ENCODE measurements at places on chromosomes 5 and 9. TPM values are rescaled to one million over a fixed set of nuclear protein-coding genes. Genes with fewer than 3 reads are reported as not detected.

- no peak overlapping the region for H3K4me3 ChIP-seq
- DNase-seq, result no peak
- H3K36me3 ChIP-seq, result no peaks in the 10 kb centered on the region
- peaks cover 8% of the 10 kb centered on the region for H3K27me3 ChIP-seq
- no peak overlapping the region for H3K27ac ChIP-seq
Observed at GRCh38 chr5:151251001-151251551, 1.9 kb upstream of the GM2A start.

- no peak for DNase-seq
- no peaks in the 10 kb centered on the region for H3K27me3 ChIP-seq
- no peak overlapping the region for H3K27ac ChIP-seq
- H3K36me3 ChIP-seq, result peaks cover 11% of the 10 kb centered on the region
- no peaks in the 10 kb centered on the region for H3K4me1 ChIP-seq
Observed at GRCh38 chr5:665541-665955, 27.6 kb downstream of the TPPP start.

DNA sequence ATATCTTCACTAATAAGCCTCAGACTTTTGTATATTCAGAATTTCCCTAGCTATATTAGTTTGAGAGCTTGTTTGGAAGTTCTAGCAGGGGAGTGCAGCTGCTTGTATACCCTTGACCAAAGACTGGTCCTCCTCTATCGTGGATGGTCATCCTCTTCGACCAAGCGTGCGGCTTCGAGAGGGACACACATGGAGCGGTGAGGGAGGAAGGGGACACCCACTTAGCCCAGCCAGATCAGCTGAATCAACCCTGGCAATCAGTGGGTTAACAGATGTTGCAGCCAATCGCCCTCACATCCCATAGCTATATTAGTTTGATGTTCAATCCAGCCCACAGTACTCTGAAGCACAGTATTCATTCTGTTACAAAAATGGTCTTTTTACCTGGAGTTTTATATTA lies 3.2 kb downstream of the CAVIN4 start:
- peaks cover 1% of the 10 kb centered on the region for H3K36me3 ChIP-seq
- H3K27me3 ChIP-seq, result no peaks in the 10 kb centered on the region
- H3K4me1 ChIP-seq, result peaks cover 27% of the 10 kb centered on the region
- no peak overlapping the region for H3K27ac ChIP-seq

DNA sequence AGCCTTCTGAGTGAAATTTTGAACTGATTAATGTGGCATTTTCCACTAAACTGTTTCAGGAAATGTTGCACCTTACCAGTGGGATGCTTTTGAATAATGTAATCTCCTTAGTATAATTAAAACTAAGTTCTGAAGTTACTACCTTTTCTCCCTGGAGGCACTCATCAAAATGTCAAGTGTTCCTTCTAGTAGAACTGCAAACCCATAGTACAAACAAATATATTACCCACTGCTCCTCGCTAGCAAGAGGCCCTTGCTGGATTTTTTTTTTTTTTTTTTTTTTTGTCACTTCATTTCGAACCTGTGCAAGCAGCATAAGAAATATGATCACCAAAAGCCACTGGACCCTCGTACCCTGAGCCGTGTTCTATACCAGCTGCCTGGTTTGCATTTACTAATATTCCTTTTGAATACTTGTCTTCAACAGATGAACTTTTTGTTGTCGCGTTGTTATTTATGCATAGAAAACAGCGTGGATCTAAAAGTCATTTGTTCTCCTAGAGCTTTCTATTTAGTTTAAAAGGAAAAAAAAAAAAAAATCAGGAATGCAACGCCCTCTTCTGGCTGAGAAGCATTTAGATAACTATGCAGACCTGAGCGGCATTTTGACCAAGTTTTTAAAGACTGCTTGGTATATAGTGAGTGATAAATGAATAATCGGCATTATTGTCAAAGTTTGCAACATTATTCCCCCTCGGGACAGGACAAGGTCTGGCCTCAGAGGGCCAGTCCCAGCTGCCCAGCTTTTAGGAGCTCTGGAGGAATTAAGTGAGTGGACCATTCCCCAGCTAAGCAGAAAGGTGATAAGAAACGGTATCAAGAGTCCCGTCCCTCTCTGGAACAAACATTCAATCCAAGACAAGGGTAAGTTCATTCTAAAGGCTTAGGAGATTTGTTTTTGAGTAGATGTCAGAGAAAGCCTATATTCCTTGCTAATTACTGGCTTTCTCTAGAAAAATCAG lies 162.5 kb upstream of the KIF2A start:
- peak overlapping the region; percentile 94 for H3K27ac ChIP-seq
- no peaks in the 10 kb centered on the region for H3K36me3 ChIP-seq
- no peak for DNase-seq
- H3K4me1 ChIP-seq, result peaks cover 37% of the 10 kb centered on the region
- peak overlapping the region; percentile 38 for H3K4me3 ChIP-seq

DNA sequence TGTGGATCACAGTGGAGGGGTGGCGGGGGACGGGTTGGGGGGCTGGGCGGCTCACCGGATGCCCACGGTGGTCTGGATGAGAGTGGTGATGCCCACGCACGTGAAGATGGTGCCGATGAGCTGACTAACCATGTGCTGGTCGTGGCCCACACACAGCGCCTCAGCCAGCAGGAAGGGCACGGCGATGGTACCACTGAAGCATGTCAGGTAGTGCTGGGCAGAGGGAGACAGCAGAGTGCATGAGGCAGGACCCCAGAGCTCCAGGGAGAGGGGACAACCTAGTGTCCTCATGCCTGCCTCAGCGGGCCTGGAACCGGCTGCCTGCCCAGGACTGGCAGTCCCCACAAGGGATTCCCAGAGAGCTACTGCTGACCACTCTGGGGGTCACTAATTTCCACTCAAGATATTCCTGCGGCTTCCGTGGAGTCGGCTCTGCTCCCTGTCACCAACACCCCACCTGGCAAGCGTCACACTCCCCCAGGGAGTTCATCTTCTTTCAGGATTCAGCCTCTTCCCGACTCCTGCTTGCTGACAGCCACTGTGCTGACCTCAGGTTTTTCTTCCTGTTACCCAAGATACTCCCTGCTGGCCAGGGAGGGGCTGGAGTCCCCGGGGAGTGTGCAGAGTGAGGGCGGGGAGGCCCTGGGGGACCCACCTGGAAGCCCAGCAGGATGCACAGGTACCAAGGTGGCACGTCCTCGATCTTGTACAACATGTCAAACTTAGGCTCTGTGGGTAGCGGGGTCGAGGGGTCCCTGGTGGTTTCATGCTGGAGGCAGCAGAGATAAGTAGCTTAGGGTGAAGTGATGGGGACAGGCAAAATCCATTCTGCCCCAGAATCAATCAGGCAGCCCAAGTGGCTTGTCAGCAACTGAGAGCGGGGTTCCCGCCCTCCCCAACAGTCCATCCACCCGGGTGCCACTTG lies 998 bp downstream of the SLC23A1 start:
- H3K4me3 ChIP-seq, result no peak overlapping the region
- no peaks in the 10 kb centered on the region for H3K27me3 ChIP-seq
- no peaks in the 10 kb centered on the region for H3K4me1 ChIP-seq
- peak; percentile 79 for DNase-seq
- H3K36me3 ChIP-seq, result no peaks in the 10 kb centered on the region

- peaks cover 50% of the 10 kb centered on the region for H3K4me1 ChIP-seq
- DNase-seq, result no peak
- no peaks in the 10 kb centered on the region for H3K27me3 ChIP-seq
Observed at GRCh38 chr9:95081998-95082397, 235.5 kb downstream of the FANCC start.

DNA sequence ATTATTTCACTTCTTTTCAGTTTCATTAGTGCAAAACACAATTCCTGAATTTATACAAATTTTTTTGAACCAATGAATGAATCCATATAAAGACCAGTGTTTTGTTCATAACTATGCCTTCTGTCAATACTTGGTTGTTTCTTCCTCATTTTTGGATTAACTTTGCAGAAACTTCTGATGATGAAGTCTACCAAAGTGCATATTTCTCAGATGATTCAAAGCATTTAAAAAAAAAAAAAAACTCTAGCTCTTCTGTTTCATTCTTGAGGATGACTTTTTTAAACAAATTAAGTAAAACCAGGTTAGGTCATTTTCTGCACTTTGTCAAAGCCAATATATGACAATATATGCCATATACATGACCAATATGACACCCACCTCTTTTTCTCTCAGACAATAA lies 92.6 kb downstream of the CHSY3 start:
- no peak overlapping the region for H3K4me3 ChIP-seq
- DNase-seq, result no peak
- peaks cover 4% of the 10 kb centered on the region for H3K36me3 ChIP-seq
- peaks cover 22% of the 10 kb centered on the region for H3K4me1 ChIP-seq
- no peaks in the 10 kb centered on the region for H3K27me3 ChIP-seq
- H3K27ac ChIP-seq, result peak overlapping the region; percentile 37

DNA sequence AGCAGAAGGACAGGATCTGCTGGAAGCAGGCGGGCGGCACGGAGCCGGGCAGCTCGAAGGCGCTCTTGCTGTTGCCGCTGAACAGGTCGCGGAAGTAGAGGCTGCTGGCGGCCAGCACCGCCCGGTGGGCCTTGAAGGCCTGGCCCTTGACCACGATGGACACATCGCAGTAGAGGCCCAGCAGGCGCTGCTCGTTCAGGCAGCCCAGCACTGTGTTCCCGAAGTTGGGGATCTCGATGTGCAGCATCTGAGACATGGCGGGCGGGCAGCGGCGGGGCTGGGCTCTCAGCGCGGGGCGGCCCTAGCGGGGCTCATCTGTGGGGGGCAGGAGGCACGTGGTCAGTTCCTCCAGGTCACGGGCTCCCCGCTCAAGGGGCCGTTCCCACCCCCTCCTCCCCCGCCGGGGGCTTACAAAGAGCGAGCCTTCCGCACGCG lies 44.8 kb downstream of the NACC2 start:
- no peak overlapping the region for H3K27ac ChIP-seq
- DNase-seq, result no peak
- H3K36me3 ChIP-seq, result no peaks in the 10 kb centered on the region
- H3K4me3 ChIP-seq, result no peak overlapping the region
- H3K4me1 ChIP-seq, result peaks cover 39% of the 10 kb centered on the region

PCAT7 gene
- total RNA-seq, result 10.2 TPM

DNA sequence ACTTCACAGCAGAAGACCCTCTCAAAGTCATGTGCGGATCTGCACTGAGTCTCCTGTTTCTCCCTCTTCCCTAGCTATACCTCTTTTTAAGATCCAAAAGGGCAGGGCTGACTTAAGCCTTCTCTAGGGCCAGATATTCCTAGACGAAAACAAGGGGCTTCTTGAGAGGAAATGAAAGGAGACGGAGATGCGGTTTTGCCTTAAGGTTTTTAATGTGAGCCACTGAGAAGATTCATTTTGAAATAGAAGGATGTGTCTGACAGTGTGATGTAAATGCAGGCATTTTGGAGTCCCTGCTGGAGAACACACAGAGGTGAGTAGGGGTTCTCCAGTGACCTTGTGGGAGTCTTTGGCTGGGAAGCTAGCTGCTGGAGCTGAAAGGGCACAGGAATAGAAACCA lies 15.6 kb upstream of the IL12B start:
- peaks cover 4% of the 10 kb centered on the region for H3K4me1 ChIP-seq
- H3K4me3 ChIP-seq, result no peak overlapping the region
- no peak for DNase-seq
- peaks cover 4% of the 10 kb centered on the region for H3K36me3 ChIP-seq
- H3K27ac ChIP-seq, result no peak overlapping the region

GRCh38 chr9:135136481-135136880 lies 49.0 kb downstream of the OLFM1 start:
- H3K4me1 ChIP-seq, result no peaks in the 10 kb centered on the region
- H3K27me3 ChIP-seq, result peaks cover 7% of the 10 kb centered on the region
- H3K4me3 ChIP-seq, result no peak overlapping the region
- H3K36me3 ChIP-seq, result no peaks in the 10 kb centered on the region

GRCh38 chr5:172892713-172893112 lies 58.7 kb downstream of the ERGIC1 start:
- peak overlapping the region; percentile 17 for H3K27ac ChIP-seq
- H3K27me3 ChIP-seq, result no peaks in the 10 kb centered on the region
- no peak overlapping the region for H3K4me3 ChIP-seq

DNA sequence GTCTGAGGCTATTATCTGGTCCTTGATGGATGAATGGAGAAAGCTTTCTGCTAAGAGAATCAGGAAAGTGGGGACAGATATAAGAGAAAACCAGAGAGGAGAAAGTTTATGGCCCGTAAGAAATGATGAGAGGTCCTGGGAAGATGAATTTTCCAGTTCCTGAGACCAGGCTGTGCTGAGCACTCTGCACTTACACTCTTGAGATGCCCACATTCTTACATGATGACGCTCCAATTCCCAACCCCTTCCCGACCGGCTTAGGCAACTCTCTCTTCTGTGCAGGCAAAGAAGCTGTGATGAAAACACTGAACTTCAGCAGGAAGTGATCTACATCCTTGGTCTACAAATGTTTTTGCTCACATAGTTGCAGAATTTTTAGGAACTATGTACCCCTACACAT lies 417.0 kb downstream of the ARHGEF28 start:
- DNase-seq, result no peak
- H3K27ac ChIP-seq, result peak overlapping the region; percentile 17
- peaks cover 38% of the 10 kb centered on the region for H3K4me1 ChIP-seq
- no peaks in the 10 kb centered on the region for H3K36me3 ChIP-seq
- H3K4me3 ChIP-seq, result no peak overlapping the region

NRARP gene
- total RNA-seq, result 6.7 TPM

GRCh38 chr5:51399643-51400006 lies 16.4 kb downstream of the ISL1 start:
- no peak overlapping the region for H3K4me3 ChIP-seq
- no peak overlapping the region for H3K27ac ChIP-seq
- DNase-seq, result no peak
- no peaks in the 10 kb centered on the region for H3K36me3 ChIP-seq
- peaks cover 67% of the 10 kb centered on the region for H3K27me3 ChIP-seq

DNA sequence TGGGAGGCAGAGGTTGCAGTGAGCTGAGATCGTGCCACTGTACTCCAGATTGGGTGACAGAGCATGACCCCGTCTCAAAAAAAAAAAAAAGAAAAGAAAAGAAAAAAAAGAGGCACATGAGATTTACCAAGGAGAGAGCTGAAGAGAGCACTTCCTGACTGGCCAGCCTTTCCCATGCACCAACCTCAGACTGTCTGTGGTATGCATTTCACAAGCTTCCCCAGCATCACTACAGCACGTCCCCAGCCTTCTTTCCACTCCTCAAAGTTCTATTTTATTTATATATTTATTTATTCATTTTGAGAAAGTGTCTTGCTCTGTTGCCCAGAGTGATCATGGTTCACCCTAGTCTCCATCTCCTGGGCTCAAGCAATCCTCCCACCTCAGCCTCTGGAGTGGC lies 13.6 kb upstream of the FUBP3 start:
- no peaks in the 10 kb centered on the region for H3K36me3 ChIP-seq
- H3K4me3 ChIP-seq, result no peak overlapping the region
- peaks cover 5% of the 10 kb centered on the region for H3K4me1 ChIP-seq
- DNase-seq, result no peak
- H3K27me3 ChIP-seq, result peaks cover 6% of the 10 kb centered on the region

FOXD4L3 gene
- total RNA-seq, result not detected

- H3K27me3 ChIP-seq, result no peaks in the 10 kb centered on the region
- peak overlapping the region; percentile 75 for H3K27ac ChIP-seq
Observed at GRCh38 chr5:111961862-111962261, 204.9 kb upstream of the NREP start.

- no peak overlapping the region for H3K4me3 ChIP-seq
- DNase-seq, result peak; percentile 43
- H3K27me3 ChIP-seq, result no peaks in the 10 kb centered on the region
- H3K4me1 ChIP-seq, result no peaks in the 10 kb centered on the region
- H3K36me3 ChIP-seq, result peaks cover 1% of the 10 kb centered on the region
- H3K27ac ChIP-seq, result no peak overlapping the region
Observed at GRCh38 chr9:121685795-121686377, 34.5 kb downstream of the DAB2IP start.

Data from chondrocyte (in vitro differentiated cells).